ENCODE measurements at places on chromosomes 4 and X.

GRCh38 chrX:9492901-9493300, 28.0 kb downstream of the TBL1X start:
- no peak for DNase-seq

DNA sequence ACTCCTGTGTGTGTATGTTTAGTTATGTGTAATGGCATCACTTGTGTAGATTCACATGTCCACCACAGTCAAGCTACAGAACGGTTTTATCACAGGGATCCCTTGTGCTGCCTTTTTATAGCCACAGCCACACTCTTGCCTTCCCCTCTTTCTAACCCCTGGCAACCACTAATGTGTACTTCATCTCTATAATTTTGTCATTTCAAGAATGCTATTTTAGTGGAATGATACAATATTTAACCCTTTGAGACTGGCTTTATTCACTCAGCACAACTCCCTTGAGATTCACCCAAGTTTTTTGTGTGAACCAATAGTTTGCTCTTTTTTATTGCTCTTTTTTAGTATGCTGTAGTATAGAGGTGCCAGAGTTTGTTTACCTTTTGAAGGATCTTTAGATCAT, 112.1 kb downstream of the CDKL5 start:
- DNase-seq, result no peak

GRCh38 chrX:137988470-137988869, 422.5 kb downstream of the ZIC3 start:
- no peak for DNase-seq

- DNase-seq, result no peak
Measured at GRCh38 chrX:103685396-103685795, 1.1 kb downstream of the MORF4L2 start.

DNA sequence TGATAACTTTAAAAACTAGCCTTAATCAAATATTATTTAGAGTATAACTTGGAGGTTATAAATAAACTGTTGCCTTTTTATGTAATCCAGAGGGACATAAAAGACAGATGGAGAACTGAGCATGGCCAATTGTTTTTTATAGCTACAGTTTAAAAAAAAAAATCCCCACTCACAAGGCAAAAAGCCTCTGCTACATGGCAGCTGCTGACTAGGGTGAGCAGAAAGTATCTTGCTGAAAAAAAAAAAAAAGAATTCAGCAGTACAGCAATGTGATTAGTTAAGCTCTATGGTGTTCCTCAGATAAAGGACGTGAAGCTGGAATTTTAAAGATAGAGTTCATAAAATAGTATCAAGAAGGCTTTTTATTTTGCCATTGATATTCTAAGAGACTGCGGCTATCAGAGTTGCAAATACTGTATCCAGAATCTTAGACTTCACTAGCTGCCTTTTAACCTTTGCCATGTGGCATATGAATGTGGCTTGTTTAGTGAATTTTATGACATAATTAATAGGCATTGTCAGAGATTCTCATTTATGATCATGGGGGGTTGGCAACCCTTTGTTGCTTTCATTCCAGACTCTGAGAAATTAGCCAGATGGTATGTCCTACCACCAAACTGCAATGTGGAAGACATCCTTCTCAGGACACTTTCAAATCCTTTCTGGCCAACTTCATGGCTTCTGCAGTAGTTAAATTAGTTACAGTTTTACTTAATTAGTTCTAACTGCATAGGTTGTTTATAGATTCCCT, 498.0 kb downstream of the STPG2 start:
- no peak for DNase-seq

- no peak for DNase-seq
Measured at GRCh38 chr4:114226968-114227760, 247.7 kb upstream of the ARSJ start.

- no peak for DNase-seq
Measured at GRCh38 chr4:36692586-36692985, 411.2 kb downstream of the DTHD1 start.

- DNase-seq, result peak; percentile 81
Measured at GRCh38 chr4:602559-602942, 22.8 kb upstream of the PDE6B start.

DNA sequence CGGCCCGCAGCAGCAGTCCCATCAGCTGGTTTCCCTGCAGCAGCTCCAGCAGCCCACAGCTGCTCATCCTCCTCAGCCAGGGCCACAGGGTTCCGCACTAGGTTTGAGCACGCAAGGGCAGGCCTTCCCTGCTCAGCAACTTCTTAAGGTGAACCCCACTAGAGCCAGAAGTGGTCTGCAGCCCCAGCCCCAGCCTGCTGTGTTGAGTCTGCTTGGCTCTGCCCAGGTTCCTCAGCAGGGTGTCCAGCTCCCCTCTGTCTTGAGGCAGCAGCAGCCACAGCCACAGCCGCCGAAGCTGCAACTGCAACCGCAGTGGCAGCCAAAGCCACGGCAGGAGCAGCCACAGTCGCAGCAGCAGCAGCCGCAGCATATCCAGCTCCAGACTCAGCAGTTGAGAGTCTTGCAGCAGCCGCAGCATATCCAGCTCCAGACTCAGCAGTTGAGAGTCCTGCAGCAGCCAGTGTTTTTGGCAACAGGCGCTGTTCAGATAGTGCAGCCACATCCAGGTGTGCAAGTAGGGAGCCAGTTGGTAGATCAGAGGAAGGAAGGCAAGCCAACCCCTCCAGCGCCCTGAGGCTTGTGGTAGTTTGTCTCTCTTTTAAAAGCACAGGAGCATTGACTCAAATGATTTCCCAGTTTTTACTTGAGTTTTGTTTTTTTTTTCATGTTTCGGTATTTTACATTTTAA, 4.6 kb downstream of the SUPT20HL1 start:
- DNase-seq, result no peak

DNA sequence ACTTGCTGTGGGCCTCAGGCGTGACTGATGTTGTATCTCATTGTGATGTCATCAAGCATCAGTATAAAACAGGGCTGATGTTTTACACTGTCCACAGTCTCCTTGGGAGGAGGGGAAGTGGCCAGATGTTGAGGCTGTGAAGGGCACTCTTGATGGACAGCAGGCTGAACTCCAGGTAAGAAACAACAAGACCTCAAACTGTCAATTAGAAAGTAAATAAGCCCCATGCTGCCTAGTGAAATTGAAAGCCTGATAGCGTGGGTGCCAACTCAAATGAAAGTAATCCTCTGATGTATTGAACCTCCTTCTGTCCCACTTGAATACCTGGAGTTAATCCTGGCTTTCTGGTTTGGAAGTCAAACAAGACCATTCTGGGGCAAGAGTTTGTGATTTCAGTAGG, 19.7 kb downstream of the VSIG1 start:
- DNase-seq, result no peak

DNA sequence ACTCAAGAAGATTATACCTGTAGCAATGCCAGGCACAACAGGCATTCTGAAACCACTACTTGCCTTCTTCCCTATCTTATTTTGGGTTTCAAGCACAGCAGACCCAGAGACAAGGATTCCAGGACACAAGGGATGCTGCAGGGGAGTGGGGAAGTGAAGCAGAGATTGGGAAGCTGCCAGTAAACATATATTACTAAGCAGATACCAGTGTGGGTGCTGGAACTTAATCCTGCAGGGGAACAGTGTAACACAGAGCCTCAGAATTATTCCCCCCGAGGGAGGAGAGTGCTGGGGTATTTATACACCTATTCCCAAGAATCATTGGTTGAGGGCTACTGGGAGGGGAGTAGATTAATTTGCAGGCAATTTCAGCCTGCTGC, 33.3 kb upstream of the MAML3 start:
- no peak for DNase-seq

- no peak for DNase-seq
Measured at GRCh38 chr4:26235500-26235899, 85.3 kb upstream of the RBPJ start.

- DNase-seq, result no peak
Measured at GRCh38 chr4:139184129-139184528, 7.1 kb upstream of the ELF2 start.

GRCh38 chr4:147311956-147312355, 168.9 kb upstream of the EDNRA start:
- DNase-seq, result no peak

DNA sequence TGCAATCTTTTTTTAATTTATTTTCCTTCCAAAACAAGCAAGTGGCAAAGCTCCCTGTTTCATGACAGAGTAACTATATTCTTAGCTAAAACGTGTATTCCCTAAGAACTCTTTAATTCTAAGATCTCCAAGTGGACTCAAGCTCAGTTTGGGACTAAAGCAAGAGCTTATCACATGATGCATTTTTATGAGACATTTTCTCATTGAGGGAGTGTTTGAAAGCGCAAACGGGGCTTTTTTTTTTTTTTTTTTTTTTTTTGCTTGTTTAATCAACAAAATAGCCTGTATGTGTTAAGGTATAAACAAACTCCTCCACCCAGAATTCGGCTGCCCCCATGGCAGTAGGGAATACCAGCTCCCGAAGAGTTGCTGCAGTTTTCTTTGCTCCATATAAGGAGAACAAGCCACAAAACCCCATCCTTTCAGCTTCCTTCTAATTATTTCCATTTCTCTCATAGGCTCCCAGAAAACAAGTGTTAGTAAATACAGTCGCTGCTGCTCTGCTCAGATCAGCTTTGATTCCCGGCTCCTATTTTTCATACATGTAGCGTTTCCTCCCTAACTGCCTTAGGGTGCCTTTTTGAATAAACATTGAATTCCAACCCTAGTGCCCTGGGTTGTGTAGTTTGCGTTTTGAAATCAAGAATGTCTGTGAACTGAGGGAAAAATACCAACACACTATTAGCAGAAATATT, 669 bp upstream of the PPARGC1A start:
- no peak for DNase-seq

DNA sequence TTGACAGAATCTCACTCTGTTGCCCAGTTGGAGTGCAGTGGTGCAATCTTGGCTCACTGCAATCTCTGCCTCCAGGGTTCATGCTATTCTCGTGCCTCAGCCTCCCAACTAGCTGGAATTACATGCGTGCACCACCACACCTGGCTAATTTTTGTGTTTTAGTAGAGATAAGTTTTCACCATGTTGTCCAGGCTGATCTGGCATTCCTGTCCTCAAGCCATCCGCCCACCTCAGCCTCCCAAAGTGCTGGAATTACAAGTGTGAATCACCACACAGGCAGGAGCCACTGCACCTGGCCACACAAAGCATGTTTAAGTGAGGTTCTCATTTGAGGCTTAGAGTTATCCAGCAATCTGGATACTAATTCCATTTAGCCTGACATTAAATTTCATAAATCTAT, 180.9 kb upstream of the GRID2 start:
- DNase-seq, result no peak

- DNase-seq, result no peak
Measured at GRCh38 chr4:112517067-112517634, 1.2 kb upstream of the NEUROG2 start.

GRCh38 chr4:24559889-24560288, 24.5 kb downstream of the DHX15 start:
- no peak for DNase-seq

GRCh38 chr4:18442957-18443356, 421.4 kb upstream of the LCORL start:
- no peak for DNase-seq

DNA sequence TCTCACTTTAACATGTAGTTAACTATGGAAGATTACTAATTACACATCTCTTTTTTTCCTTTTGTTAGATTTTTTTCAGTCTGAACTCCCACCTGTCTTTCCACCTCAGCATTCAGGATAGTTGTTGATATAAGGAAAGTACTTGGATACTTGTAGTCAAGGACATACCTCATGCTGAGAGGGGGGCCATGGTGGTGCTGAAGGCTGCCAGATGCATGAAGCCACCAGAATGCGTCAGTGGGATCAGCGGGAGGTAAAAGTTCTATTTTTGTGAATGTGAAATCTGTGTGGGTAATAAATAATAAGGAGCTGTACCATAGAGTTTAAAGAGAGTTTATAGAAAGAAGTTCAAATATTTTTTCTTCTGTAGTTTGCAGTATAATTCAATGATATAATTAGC, 13.1 kb upstream of the NDST4 start:
- no peak for DNase-seq

Data from type B pancreatic cell (in vitro differentiated cells).